NK-92 treated with Interleukin-12 subunit alpha and Interleukin-12 subunit beta, amount 100 ng/mL, for 24 hours (cell line): ENCODE measurements at places on chromosomes 3 and 15.

DNA sequence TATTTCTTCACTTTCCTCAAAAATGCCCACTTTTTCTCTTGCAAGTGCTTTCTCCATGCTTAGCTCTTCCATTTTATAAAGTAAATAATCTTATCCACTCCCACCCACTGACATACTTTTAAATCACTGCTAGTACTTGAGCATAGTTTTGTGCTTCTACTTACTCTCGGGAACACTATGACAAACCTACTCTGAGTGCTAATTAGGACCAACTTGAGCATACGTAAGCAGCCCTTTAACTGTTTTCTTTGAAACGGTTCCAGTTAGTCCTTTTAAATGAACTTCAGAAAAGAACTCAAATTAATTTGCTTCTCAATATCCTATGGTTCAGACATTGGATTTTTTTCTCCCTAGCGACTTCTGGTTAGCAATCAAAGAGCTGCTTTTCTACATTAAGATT lies 280.0 kb upstream of the SOX2 start:
- DNase-seq: no peak

- DNase-seq: no peak
Observed at GRCh38 chr3:22951910-22952309, 251.2 kb upstream of the UBE2E2 start.

DNA sequence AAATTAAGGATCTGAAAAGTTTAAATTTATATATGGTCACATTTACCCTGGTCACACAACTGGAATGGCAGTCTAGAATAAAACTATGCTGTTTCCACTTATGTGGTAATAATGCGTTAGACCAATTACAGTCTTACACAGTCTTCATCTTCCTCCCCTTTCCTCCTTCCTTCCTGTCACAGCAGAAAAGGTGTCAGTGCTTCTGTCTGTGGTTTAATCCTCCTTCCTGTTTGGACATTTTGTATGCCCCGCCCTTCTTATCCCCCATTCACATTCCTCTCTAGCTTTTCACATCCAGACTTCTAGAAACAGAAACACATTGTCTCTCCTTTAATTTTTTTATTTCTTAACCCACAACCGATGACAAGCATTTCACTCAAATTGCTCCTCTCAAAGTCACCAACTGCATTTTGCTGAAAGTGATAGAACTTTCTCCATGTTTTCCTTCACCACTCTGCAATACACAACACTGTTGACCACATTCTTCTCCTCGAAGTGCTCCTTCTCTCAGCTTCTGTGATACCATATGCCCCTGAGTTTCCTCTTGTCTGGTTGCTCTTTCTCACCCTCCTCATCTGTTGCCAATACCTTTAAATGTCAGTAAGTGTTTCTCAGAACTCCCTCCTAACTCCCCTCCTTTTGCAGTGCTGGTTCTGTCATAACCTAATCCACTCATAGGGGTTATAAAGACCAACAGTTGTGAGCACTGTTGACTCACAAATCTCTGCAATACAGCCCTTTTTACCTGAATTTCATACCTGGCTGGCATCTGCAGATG lies 271.6 kb downstream of the UBE2E2 start:
- DNase-seq: no peak

GRCh38 chr3:71142441-71143161 lies 440.9 kb downstream of the FOXP1 start:
- DNase-seq: no peak

- no peak for DNase-seq
Observed at GRCh38 chr3:111808439-111808838, 50.6 kb upstream of the PHLDB2 start.

DNA sequence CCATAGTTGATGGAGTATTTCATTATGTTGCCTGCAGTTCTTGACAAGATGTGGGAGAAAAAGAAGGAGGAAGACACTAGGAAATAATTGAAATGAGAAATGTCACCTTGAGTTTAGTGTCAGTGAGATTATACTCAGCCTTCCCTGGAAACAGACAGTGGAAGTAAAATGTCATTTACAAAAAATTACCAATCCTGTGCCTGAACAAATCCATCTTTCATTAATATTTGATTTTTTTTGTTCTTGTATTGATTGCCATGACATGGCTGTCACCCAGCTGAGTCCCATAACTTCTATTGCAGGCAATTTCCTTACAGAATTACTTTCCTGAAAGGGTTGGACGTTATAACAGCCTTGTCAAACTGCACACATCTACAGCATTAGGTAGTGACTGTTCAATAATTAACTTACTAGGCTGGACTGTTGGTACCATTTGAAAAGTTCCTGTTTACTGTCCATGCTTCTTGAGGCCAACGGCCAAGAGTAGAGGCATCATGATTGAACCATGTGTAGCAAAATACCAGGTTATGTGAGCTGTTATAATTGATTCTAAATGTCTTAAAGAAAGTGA lies 572.2 kb upstream of the LMCD1 start:
- DNase-seq: no peak

GRCh38 chr3:194854206-194854605 lies 168.5 kb downstream of the FAM43A start:
- DNase-seq: no peak

- DNase-seq: no peak
Observed at GRCh38 chr15:79513940-79514339, 81.8 kb downstream of the MINAR1 start.

GRCh38 chr3:115975353-115975752 lies 352.0 kb downstream of the GAP43 start:
- no peak for DNase-seq

DNA sequence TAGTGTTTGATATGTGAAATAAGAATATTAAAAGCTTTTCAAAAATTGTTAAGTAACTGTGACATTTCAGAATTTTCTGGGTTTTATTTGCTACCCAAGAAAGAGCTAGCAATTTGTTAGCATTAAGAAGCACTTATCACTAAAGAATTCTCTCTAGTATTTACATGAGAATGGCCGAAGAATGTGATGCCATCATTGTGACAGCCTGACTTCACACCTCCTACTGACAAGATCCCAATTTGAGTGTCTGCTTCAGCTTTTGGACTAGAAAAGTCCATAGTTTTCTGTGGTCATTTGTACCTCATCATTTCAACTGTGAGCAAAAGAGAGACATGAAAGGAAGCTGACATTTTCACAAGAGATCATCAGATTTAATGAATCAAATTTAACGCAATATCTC lies 548.1 kb upstream of the AGTR1 start:
- DNase-seq: no peak

- no peak for DNase-seq
Observed at GRCh38 chr3:172561897-172562640, 38.8 kb upstream of the TNFSF10 start.

- DNase-seq: no peak
Observed at GRCh38 chr15:61076598-61077170, 152.4 kb downstream of the RORA start.

- DNase-seq: no peak
Observed at GRCh38 chr3:30458376-30459171, 147.8 kb upstream of the TGFBR2 start.

DNA sequence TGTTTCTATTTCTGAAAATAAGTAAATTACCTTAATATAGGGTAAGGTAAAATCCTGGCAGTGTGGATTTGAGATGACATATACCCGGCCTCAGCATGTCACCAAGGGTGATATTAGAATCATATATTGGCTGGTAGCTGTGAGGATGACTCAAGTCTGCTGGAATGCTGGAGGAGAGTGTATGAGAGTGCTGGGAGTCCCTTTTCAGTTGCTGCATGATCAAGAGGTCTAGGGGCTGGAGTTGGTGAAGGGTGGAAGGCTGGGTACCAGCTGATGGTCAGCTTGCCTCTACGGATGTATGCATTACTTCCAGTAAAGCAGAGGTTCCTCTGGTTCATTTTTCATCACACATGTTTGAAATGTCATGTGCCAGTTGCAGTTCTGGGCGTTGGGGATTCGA lies 40.6 kb downstream of the SLC25A26 start:
- no peak for DNase-seq

DNA sequence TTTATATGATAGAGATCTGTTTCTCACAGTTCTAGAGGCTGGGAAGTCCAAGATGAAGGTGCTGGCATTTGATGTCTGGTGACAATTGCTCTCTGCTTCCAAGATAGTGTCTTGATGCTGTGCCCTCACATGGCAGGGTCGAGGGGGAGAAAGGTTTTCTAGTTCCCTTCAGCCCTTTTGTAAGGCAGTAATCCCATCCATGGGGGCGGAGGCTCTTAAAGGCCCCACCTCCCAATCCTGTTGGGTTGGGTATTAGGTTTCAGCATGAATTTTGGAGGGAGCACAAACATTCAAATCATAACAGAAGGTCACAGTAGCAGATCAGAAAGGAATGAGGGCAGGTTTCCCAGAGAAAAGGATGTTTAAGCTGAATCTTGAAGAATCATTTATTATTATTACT lies 601.7 kb upstream of the ZNF717 start:
- DNase-seq: no peak

- DNase-seq: no peak
Observed at GRCh38 chr3:112619295-112619694, 21.6 kb downstream of the CCDC80 start.

DNA sequence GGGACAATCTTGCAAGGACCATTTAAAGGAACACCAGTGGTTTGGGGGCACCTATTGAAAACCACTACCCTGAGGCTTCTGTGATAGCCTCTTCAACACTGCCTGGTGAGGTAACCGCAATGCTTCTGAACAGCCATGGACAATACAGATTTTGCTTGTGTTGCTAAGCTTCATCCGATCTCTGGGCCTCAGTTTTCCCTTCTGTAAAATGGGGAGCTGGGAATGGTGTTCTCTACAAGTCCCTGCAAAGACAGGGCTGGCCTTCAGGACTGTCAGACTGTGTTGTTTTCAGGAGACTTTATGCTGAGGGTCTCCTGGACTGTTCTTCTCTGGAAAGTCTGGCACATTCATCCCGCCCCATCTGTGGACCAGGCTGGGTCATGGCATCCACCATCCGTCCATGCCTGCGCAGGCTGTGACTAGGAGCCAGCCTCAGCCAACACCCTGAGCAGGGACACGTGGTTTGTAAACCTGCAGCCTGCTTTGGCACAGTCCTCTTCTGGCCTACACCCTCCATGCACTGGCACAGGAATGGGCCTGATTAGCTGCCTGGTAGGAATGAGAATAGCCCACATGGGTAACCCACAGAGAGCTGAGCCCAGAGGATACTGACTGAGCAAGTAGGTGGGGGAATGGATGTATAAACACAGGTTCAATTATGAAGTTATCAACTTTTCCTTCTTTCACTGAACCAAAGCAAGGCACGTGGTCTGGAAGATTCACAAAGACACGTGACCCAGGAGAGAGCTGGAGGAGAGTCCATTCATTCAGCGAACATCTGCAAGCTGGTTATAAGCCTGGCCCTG lies 55.3 kb downstream of the ROPN1B start:
- DNase-seq: no peak

- DNase-seq: no peak
Observed at GRCh38 chr3:10932596-10932995, 60.0 kb upstream of the SLC6A1 start.

DNA sequence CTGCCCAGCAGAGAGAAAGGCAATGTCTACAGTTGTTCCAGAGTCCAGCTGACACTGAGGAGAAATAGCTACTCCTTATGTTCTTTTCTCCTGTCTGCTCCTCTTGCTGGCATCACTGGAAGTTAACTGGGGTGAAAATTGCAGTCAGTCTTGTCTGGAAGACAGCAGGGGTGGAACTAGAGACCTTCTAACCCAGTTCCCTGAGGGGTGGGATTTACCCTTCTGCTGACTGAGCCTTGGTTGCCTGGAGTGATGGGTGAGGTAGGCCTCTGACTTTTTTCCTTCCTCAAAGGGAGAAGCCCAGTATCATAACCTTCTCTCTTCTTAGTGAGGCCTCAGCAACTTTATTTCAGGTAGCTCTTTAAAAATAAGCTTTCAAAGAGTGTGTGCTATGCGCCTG lies 16.2 kb downstream of the ZNF609 start:
- no peak for DNase-seq

DNA sequence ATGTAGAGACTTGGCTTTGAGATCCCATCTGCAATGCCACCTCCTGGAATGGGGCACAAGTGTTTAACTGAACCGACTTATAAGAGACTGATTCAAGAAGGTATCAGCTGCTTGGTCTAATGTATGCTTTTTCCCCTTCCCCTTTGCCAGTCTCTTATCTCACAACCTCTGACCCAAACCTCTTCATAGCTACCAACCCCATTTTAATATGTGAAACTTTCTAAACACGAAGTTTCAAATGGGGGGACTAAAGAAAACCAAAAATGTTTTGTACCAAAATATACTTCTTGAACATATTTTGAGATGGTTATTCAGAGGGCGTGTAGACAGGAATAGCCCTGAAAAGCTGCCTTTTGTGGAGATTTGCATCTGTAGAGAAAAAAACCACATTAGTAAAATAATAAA lies 73.1 kb downstream of the OXSM start:
- no peak for DNase-seq

GRCh38 chr3:115666920-115667737 lies 43.8 kb downstream of the GAP43 start:
- no peak for DNase-seq

- no peak for DNase-seq
Observed at GRCh38 chr3:13161771-13162535, 88.7 kb upstream of the IQSEC1 start.

GRCh38 chr15:28887339-28888174 lies 1.8 kb downstream of the APBA2 start:
- no peak for DNase-seq

DNA sequence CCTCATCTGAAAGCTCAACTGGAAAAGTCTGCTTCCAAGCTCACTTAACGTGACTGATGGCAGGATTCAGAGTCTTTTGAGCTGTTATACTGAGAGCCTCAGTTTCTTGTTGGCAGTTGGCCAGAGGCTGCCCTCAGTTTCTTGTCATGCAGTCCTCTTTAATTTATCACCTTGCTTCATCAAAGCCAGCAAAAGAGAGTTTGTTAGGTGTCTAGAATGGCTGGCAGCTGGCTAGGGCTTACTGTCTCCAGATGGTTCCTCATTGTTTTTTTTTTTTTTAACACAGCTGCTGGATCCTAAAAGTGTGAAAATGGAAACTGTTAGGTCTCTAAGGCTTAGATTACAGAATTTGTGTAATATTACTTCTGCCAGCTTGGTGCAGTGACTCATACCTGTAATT lies 310.6 kb downstream of the PDCD6IP start:
- DNase-seq: no peak

DNA sequence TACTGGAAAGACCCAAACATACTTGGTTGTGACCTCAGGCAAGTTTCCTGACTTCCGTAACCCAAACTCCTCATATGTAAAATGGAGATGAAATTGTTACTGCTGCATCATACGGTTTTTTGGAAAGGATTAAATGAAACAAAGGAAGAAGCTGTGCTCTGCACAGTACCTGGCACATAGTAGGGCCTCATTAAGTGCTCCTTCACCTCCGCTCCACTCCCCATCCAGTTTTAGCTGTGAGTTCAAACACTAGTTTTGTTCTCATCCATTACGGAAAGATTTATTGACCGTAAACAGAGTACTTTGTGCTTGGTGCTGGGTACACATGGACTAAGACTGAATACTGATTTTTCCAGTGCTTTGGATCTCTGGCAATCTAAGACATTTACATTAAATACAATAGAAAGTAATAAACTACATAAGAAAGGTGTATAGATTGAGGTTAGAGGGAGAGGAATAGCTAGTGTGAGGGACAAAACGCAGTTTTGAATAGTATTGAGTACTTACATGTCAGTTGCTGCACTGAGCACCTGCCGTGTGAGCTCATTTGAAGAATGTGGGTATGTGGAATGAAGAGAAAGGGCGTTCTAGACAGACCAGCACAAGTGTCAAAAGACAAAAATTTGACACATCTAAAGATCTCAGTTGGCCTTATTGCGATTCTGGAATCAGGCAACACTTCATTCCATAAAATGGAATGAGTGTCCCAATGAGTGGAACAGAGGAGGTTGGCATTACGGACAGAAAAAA lies 594 bp upstream of the ICE2 start:
- no peak for DNase-seq
